ENCODE measurements at places on chromosomes 13 and 19.

GRCh38 chr13:105220881-105221280, 1314.6 kb downstream of the EFNB2 start:
- DNase-seq, result no peak

DNA sequence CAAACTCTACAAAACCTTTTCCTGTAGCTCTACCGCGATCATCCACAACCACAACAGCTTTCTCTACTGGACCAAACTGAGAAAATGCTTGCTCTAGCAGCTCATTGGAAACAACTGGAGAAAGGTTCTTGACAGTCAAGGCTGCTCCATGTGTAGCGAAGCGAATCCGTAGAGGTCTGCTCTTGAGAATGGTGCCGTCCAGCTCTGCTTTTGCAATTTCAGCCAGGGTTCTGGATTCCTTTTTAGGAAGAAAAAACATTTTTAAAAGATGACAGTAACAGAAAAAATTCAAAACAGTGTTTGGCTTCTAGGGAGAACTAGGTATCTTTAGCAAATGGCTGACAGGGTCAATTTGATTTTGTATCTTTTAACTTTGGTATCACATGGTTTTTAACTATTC, 10.4 kb downstream of the PSPC1 start:
- no peak for DNase-seq

DNA sequence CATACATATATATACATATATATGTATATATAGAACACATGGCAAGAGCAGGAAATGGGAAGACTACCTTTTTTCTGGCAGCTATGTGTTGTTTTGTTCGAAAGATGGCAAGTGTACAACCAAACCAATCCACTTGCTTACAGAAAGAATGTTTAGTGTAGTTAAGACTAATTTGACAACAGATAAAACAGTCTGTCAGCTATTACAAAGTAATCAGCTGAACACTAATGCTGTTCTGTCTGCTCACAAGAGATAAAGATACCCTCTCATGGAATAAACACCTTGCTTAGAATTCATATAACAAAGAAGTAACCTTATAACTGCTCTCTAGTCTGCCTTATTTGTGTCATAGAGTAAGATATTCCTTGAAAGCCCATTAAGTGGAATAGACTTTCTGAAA, 858 bp upstream of the KCNRG start:
- DNase-seq, result no peak

- no peak for DNase-seq
Measured at GRCh38 chr13:109818886-109819285, 32.5 kb upstream of the IRS2 start.

- DNase-seq, result no peak
Measured at GRCh38 chr13:100541897-100542825, 46.4 kb downstream of the GGACT start.

DNA sequence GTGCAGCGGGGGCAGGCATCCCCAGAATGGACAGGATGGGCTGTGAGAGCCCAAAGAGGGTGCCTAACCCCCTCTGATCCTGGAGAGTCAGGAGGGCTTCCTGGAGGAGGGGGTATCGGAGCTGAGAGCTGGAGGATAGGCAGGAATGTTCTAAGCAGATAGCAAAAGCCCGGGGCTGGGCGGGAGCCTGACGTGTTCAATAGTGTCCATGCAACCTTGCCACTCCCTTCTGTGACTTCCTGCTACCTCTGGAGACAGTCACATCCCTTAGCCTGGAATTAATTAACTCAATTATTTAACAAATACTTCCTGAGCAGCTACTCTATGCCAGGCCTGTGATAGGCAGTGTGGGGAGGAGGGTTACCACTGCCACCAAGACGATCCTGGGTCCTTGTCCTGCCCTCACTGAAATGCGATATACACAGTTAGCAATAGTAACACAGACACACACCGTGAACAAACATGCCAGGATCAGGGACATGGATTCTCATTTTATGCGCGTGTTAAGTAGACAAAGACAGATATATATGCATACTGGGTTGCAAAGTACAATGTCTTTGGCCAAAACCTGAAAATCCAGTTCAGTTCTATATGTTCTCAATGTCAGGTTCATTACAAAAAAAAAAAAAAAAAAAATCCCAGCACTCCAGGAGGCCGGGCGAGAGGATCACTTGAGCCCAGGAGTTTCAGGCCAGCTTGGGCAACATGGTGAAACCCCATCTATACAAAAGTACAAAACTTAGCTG, 10.7 kb downstream of the AP2S1 start:
- no peak for DNase-seq

DNA sequence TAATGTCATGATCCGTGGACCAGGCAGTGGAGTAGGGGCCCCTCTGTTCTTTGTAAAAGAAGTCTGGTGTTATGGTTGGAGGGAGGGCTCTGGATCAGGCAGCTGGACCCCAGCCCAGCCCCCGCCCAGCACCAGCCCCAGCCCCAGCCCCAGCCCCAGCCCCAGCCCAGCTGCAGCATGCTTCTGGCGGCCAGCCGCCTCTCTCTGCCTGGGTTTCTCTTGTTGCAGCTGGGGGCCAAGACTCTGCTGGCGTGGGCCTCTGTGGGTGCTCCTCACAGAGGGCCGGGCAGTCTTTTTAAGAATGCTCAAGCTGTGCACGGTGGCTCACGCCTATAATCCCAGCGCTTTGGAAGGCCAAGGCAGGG, 17.9 kb downstream of the DOT1L start:
- DNase-seq, result no peak

DNA sequence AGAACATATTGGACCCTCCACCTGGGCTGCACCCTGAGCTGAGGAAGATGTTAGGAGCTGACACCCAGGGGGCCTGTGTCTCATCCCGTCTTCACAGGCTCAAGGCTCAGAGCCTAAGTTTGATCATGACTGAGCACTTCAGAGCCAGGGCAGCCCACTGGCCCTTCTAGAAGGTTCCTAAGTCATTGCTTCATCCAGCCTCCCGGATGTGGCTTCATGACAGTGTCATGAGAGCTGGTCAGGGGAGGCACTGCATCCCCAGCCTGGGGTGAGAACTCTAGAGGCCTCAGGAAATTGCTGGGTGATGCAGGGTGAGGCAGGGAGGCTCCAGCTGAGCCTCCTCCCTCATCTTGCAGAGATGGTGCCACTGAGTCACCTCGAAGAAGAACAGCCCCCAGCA, 24.9 kb upstream of the PIK3R2 start:
- DNase-seq, result no peak

DNA sequence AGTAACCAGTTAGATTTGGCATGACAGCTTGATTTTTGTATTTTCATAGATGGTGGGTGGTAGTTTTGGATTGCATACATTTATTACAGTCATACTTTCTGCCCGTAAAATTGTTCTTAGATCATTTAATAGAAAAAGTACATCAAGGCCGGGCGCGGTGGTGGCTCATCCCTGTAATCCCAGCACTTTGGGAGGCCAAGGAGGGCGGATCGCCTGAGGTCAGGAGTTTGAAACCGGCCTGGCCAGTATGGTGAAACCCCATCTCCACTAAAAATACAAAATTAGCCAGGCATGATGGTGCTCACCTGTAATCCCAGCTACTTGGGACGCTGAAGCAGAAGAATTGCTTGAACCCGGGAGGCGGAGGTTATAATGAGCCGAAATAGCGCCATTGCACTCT, 55.0 kb upstream of the UBE2L5 start:
- DNase-seq, result no peak

- no peak for DNase-seq
Measured at GRCh38 chr13:57633950-57634838, 2.6 kb downstream of the PCDH17 start.

DNA sequence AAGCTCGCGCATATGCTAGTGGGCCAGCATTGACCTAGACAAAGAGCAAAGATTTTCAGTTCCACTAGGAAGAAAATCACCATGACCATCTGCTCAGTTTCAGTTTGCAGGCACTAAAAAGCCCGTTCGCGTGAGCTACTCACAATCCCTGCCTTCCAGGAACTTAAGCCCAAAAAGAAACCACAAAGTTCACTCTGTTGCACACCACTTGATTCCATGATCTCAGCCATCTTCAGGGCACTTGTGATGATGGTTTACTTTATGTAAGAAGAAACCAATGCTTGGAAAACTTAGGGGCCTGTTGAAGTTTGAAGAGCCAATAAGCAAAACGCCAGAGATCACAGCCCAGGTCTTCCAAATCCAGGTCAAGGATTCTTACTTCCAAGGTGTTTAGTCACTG, 45.0 kb upstream of the SLC15A1 start:
- DNase-seq, result no peak

DNA sequence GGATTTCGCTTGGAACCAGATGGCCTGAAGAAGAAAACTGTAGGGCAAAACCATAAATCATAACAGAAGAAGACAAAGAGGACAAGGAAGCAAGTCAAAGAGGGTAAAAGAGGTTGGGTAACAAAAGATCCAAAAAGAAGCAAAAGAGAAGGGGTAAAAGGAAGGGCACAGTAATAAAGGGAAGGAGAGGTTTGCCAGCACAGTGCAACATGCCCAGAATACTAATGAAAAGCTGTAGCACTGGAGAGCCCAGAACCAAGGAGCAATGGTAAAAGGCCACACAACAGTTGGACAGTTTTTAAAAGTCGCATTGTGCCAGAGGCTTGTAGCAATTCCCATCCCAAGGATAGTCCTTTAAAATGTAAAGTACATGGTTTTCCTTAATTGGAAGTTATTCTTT, 506.6 kb downstream of the PCDH9 start:
- DNase-seq, result no peak

DNA sequence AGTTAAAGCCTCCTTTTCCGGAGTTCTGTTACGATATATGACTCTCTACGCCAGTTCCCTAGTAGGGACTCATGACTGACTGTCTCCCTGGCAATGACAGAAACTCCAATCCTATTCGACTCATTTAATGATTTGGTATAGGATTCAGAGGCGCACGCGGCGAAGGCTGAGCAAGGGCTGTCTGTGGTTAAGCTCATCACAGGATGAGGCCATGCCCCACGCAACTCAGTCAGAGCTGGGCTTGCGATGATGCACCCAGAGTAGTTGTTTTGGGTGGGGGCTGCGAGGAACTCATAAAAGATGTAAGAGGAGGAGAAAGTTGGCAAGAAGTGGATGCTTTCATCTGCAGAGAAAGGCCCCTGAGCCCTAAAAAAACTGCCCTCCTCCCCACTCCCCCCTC, 468 bp upstream of the SERTM1 start:
- DNase-seq, result no peak

DNA sequence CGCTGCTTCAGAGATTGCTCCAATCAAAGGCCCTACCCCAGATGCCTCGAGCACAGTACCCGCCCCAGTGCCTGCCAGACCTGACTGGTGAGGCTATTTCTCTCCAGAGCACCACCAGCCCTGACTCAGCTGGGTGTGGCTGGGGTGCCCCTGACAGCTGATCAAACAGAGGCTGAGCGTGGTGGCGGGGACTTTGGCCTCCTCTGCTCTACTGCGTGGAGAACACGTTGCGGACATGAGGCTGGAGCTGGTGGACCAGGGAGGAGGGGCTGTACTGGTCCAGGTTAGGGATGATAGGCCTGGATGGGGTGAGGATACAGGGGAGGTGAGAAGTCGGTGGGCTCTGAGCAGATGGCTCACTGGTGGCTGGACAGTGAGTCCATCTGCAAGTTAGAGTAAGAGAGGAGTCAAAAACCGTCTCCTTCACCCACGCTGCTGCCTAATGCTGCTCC, 3.5 kb upstream of the DOCK6 start:
- DNase-seq, result no peak

GRCh38 chr13:25733696-25734435, 317.9 kb downstream of the SHISA2 start:
- no peak for DNase-seq

GRCh38 chr19:29658221-29658991, 6.9 kb upstream of the PLEKHF1 start:
- no peak for DNase-seq

DNA sequence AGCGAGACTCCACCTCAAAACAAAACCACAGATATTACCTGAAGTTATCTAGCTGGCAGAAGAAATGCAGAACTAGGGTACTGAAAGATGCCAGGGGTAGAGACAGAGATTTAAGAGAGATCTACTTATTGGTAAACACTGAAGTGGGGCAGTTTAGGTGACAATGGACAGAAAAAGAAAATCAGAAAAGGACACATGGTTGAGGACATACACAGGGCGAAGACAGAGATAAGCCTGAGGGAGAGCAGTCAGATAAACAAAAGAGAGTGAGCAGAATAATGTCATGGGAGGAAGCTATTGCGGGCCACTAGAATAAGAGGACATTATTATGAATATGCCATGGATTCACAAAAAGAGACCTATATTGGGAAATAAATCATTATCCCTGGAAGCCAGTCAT, 3.3 kb downstream of the NEK5 start:
- no peak for DNase-seq

DNA sequence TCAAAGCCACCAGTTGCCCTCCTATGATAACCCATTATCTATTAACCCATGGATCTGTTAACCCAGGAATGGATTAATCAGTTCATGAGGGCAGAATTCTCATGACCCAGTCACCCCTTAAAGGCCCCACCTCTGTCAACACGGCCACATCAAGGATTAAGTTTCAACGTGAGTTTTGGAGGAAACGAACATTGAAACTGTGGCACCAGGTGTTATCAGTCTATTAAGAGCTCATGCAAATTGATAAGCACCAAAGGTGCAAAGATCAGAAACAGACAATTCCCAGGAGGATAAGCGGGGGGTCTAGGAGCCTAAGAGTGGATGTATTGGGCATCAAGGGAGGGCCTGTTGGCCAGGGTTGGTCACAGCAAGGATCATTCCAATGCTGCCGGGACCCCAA, 19.9 kb upstream of the ELAVL1 start:
- no peak for DNase-seq

GRCh38 chr19:53519446-53519845, 18.5 kb upstream of the ZNF331 start:
- no peak for DNase-seq

GRCh38 chr13:52130641-52131040, 1.8 kb upstream of the NEK5 start:
- DNase-seq, result no peak

- no peak for DNase-seq
Measured at GRCh38 chr13:30792285-30793000, 57.1 kb downstream of the ALOX5AP start.

GRCh38 chr19:2167896-2168618, 4.3 kb downstream of the DOT1L start:
- no peak for DNase-seq

GRCh38 chr13:37741536-37741935, 128.0 kb downstream of the TRPC4 start:
- no peak for DNase-seq

GRCh38 chr19:31518216-31519020, 169.2 kb upstream of the TSHZ3 start:
- DNase-seq, result no peak

- DNase-seq, result no peak
Measured at GRCh38 chr19:42563352-42564210, 31.1 kb downstream of the CEACAM8 start.

Measured in stimulated activated CD8-positive, alpha-beta memory T cell treated with anti-CD3 and anti-CD28 coated beads, Interleukin-7, amount 100 ng/mL, for 24 hours (primary cell).